Putamen (tissue), 1 donor: ENCODE measurements at places on chromosomes 2 and 18.

DNA sequence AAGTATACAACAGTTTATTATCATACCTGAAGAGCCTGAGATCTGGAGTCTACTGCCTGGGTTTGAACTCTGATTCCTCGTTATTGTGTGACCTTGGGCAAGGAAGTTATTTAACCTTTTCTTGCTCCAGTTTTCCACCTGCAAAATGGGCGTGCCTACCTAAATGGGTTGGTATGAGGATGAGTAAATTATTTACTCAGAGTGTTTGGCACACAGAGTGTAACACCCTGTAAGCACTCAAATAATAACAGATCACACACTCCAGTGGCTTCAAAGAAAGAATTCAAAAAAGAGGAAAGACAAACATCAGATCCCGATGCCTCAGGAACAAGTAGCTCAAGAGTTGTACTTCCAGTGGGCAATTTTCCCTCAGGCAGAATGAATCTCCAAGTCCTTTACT lies 2.4 kb downstream of the SRD5A2 start:
- no peak for DNase-seq

GRCh38 chr2:236055471-236055870 lies 112.7 kb downstream of the GBX2 start:
- DNase-seq, result no peak

DNA sequence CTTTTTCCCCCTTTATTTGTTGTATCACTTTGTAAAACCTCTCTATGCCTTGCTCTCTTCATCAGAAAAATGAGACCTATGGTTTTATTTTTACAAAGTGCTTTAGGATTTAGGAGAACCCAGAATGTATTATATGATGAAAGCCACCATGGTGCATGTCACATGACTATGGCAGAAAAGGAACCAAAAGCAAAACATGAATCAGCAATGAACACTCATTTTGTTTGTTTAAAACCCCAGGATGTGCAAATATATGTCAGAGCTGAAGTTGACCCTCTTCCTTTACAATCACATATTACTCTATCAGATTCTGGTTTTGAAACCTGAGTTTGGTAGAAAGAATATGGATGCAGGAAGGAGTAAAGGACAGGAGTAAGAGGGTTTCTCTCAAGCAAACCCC lies 70.0 kb downstream of the FIGN start:
- no peak for DNase-seq

GRCh38 chr2:188601927-188602326 lies 310.3 kb downstream of the GULP1 start:
- no peak for DNase-seq

- DNase-seq, result no peak
These were observed 38.9 kb downstream of the CTAGE1 start for GRCh38 chr18:22378672-22379282.

DNA sequence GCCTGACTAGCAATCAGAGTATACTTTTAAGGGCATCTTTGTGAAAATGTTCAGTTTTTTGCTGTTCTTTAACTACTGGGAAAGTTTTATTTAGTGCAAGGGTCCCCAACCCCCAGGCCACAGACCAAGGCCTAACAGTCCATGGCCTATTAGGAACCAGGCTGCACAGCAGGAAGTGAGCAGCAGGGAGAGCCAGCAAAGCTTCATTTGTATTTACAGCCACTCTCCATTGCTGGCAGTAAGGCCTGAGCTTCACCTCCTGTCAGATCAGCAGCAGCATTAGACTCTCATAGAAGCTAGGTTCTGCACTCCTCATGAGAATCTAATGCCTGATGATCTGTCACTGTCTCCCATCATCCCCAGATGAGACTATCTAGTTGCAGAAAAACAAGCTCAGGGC lies 17.1 kb upstream of the NR4A2 start:
- DNase-seq, result no peak

- peak; percentile 37 for DNase-seq
These were observed 88.5 kb upstream of the SH3BP4 start for GRCh38 chr2:234863043-234863934.

GRCh38 chr2:5563411-5563810 lies 128.8 kb upstream of the SOX11 start:
- no peak for DNase-seq

DNA sequence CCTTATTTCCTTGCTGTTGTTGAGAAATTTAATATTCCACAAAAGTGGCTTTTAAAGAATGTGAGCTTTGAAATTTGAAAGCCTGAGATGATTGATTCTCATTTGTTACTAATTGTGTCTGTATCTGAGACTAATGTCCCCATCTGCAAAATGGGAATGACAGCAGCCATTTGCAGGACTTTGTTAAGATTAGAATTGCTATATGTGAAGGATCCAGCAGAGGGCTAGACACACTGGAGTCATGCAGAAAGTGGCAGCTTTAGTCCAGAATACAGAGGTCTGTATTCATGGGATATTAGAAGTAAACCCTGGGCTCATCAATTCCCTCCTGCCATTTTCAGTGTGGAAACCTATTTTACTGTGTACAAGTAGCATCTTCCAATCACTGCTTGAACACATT lies 296.5 kb upstream of the GYPC start:
- no peak for DNase-seq

GRCh38 chr2:168802859-168803725 lies 655 bp downstream of the NOSTRIN start:
- DNase-seq, result no peak

DNA sequence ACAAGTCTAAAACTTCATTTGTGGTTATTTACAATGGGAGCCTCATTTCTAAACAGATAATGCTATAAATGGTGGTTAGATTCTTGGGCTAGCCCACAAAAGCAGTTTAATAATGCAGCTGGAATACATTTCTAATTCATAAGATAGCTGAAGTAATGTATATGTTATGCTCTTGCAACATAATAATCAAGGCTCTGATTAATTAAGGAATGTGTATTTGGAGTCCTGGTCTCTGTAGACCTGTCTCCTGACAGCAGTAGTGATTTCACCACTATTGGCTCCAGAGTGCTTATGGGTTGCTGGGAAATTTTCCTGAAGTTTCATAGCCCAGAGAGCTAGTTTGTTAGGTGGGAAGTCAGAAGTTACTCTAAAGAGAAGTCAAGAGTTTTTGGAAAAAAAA lies 21.3 kb upstream of the CDC42EP3 start:
- DNase-seq, result no peak

GRCh38 chr2:198042189-198042588 lies 237.8 kb downstream of the PLCL1 start:
- no peak for DNase-seq

- no peak for DNase-seq
These were observed 62.3 kb upstream of the DAPL1 start for GRCh38 chr2:158732573-158733429.

GRCh38 chr2:223727562-223727961 lies 109.8 kb downstream of the AP1S3 start:
- DNase-seq, result peak; percentile 35

- DNase-seq, result no peak
These were observed 2.2 kb downstream of the PLEKHA3 start for GRCh38 chr2:178482437-178482836.

DNA sequence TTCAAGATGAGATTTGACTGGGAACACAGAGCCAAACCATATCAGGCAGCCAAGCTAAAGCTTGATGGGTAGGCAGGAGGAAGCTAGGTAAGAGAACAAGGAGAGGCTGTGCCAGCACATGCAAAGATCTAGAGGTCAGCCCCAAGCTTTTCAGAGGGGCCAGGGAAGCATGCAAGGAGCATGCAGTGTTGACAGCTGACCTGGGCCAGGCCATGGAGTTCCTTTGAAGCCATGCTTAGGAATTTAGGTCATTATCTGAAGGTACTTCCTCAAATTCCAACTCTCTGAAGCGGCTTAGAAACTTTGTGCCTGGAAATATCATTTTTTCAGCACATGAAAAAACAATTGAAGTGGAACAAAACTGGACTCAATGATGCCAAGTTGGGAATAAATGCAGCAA lies 130.8 kb downstream of the SPAG16 start:
- no peak for DNase-seq
